Pulmonary artery endothelial cell (primary cell): ENCODE measurements at places on chromosomes 3 and 15.

- no peak for DNase-seq
These were observed 466.7 kb downstream of the C3orf38 start for GRCh38 chr3:88616413-88616812.

- no peak for DNase-seq
These were observed 77.2 kb downstream of the LDHAL6B start for GRCh38 chr15:59283717-59284391.

DNA sequence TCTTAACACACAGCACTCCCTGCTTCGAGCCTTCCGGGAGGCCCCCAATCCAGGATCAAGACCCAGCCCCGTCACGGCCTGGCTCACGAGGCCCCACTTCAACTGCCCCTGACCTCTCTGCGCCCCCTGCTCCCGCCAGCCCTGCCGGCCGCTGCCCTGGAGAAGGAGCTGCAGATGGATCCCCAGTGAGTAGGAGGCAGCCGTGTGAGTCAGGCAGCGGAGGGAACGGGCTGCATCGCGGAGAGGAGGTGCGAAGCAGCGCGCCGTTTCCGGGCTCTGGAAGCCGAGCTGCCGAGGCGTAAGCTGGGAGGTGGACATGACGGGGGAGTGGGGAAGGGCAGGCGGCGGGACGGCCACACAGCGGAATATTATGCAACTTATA, 133.4 kb downstream of the TPRA1 start:
- DNase-seq = peak; percentile 29

GRCh38 chr3:124091716-124092115, 99.8 kb upstream of the ROPN1 start:
- no peak for DNase-seq

GRCh38 chr3:98991393-98991792, 89.9 kb upstream of the DCBLD2 start:
- no peak for DNase-seq

DNA sequence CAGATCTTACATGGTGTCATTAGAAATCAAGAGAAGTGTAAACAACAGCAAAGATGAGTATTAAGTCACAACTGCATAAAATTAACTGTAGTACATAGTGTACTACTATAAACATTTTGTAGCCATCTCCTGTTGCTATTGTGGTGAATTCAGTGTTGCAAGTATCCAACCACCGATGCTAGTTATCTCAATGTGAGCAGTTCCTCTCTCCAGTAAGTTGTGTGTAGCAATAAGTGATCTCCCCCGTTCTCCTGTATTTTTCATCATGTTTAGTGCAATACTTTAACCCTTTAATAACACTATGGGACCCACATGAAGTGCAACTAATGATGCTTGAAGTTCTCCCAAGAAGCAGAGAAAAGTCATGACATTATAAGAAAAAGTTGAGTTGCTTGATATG, 264.7 kb upstream of the KCNH8 start:
- no peak for DNase-seq

- no peak for DNase-seq
These were observed 441.4 kb downstream of the DIPK2A start for GRCh38 chr3:144413068-144413467.

- peak; percentile 41 for DNase-seq
These were observed 53.2 kb upstream of the SRGAP3 start for GRCh38 chr3:9302425-9303181.

DNA sequence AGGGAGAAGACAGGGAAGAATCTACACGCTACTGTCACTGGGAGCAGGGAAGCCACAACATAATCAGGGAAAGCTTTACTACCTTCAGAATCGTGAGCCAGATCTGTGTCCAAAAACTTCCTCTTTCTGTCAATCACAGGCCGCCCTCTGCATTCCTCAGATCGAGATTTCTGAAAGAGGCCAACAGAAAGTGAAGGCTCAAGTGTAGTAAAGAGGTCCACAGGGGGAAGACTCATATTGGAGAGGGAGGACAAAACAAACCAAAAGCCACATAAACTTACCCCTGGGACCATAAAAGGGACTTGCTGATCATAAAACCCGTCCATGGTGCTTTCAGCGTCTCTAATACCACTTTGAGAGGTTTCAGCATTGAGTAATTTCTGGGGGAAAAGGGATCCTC, 3.3 kb downstream of the ETV5 start:
- DNase-seq = no peak

DNA sequence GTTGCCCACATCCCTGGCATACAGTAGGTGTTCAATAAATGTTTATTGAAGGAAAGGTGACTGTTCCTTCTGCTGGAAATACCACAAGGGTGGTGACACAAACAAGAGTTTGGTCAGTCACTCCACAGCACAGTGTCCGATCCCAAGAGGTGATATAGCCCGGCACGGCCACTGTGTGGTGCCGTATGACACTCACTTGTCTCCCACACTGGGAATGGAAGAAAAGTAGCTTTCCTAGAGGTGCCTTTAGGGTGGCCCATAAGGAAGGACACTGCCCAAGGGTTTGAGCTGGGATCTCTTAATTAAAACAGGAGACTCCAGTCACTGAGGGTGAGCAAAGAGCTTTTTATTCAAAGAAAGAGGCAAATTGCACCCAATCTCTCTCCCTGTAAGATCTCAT, 40.5 kb downstream of the TGM4 start:
- no peak for DNase-seq

- DNase-seq = no peak
These were observed 203.5 kb upstream of the LINGO1 start for GRCh38 chr15:77836121-77836692.

DNA sequence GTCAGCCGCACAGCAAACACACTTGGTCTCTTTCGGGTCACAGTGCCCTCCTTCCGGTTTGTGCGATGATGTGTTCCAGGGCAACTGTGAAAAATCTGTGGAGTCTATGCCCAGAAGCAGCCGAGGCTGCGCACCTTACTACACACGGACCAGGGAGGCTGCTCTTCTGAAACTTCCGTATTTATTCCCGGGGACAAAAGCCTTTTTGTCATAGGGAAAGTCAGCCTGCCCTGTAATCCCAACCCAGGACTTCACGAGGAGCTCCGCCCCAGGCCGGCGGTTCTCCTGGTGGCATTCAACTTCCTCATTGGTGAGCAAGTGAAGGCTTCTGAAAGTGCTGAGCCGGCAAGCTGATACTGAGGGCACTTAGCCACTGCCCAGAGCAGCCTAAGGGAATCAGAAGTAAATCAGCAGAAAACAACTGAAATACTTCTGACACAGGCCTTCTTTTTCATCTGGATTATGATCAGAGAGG, 126.5 kb downstream of the FMN1 start:
- DNase-seq = no peak

DNA sequence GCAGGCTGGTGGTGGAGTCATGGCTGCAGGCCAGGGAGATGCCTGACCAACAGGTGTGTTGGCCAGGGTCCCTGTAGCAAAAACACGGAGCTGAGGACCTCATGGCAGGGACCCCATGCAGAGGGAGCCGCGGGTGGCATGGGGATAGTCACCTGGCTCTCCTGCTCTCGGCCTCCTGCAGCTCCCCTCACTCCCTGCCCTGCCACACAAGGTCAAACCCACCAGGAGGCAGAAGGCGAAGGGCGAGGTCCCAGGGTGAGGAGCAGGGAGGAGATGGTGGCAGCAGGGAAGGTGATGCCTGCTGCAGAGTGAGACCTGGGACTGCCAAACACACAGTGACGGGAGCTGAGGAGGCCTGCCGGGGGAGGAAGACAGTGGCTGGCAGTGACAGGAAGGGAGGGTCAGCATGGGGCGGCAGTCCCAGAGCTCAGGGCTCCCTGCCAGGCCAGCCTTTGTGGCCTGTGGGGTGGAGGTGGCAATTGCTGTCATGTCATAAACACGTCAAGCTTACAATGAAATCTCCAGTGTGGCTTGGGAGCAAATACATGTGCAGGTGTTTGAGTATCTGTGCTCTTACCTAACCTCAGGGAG, 144.3 kb downstream of the TJP1 start:
- no peak for DNase-seq

DNA sequence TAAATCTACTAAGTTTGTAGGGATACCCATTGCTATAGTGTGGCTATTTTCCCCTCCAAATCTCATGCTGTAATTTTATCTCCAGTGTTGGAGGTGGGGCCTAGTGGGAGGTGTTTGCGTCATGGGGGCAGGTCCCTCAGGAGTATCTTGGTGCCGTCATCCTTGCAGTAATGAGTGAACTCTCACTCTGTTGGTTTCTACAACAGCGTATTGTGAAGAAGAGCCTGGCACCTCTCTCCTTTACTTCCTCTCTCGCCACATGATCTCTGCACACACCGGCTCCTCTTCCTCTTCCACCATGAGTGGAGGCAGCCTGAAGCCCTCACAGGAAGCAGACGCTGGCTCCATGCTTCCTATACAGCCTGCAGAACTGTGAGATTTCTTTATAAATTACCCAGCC, 34.0 kb upstream of the TRPM1 start:
- DNase-seq = no peak

DNA sequence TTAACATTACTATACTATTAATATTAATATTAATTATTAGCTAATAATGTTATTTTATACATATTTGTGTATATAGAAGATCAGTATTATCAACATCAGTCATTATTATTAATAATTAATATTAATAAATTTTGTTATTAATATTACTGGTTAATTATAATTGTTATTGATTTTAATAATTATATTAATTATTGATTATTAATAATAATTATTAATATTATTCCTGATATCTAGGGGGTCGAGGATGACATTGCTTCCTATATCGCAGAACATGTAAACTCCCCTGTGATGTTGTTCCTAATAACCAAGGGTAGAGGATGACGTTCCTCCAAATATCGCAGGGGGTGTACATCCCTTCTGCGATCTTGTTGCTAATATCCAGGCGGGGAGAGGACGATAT, 17.3 kb upstream of the BMF start:
- DNase-seq = no peak

- no peak for DNase-seq
These were observed 7.1 kb downstream of the ITGA11 start for GRCh38 chr15:68424754-68425390.

- no peak for DNase-seq
These were observed 30.3 kb downstream of the SYNM start for GRCh38 chr15:99135194-99135593.

DNA sequence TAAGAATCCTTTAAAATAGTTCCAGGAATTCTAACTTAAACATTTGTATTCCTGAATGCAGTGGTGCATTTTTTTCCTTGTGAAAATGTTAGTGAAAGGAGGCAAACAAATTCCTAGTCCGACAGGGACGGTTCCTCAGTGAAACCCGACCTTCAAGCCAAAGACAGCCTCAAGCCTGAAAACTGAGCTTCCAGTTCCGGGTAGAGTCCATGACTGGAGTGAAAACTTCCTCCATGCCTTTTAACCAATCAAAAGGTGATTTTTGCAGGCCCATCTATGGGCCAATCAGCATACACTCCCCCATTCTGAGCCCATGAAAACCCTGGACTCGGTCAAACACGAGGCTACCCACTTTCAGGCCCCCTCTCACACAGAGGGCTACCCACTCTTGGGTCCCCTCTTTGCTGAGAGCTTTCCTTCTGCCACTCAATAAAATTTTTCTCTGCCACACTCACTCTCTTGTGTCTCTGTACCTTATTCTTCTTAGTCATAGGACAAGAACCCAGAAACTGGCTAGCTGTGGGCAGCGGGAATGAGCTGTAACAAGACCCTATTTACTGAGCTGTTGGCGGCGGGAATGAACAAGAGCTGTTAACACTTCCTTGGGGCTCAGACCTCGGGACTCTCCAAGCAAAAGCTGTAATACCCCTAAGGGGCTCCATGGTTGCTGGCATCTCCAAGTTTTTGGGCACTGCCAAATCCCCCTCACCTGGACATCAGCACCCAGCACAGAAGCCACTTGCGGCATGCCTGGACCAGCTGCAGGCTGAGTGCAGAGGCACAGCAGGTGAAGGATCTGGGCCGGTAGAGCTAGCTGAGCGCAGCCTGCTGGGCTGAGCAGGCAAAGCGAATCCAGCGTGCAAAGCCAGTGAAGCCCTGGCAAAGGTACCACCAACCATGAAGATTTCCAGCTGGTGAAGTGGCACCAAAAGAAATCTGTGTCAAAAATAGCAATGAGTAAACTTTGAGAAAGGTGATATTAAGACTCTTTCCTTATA, 598.8 kb downstream of the MCTP2 start:
- DNase-seq = no peak

- DNase-seq = no peak
These were observed 11.3 kb downstream of the PRKCI start for GRCh38 chr3:170233530-170233929.

GRCh38 chr3:127078626-127079025, 95.7 kb downstream of the PLXNA1 start:
- no peak for DNase-seq

DNA sequence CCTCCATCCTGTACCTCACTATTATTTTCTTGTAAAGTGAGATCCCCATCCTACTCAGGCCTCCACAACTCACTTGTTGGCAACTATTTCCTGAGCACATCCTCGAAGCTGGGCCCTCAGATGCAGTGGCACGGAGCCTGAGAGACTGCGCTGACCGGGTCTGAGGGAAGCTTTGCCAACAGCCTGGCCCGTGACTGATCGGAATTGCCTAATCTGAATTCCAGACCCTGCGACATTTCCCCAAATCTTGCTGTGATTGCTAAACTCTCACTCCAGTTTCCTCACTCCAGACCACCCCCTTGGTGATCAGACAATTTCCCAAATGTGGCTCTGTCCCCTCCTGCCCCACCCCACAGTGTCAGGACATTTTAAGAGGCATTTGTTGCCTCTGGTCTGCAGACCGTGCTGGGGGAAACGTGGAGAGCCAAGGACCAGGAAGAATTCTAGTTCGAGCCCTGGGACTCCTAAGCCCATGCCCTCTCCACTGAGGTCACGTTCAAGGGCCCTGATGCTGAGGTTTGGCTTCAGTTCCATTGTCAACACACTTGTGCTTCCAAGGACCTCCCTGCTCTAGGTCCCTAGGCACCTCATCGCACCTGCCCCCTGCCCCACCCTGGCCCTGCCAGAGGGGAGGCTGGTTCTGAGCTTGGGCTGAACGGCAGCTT, 22.8 kb downstream of the KLHL25 start:
- DNase-seq = peak; percentile 7

GRCh38 chr15:73370151-73370550, 1.4 kb upstream of the HCN4 start:
- DNase-seq = no peak

GRCh38 chr3:78287085-78287484, 1247.2 kb downstream of the ROBO2 start:
- no peak for DNase-seq

GRCh38 chr3:105398437-105398836, 31.7 kb downstream of the ALCAM start:
- DNase-seq = no peak

DNA sequence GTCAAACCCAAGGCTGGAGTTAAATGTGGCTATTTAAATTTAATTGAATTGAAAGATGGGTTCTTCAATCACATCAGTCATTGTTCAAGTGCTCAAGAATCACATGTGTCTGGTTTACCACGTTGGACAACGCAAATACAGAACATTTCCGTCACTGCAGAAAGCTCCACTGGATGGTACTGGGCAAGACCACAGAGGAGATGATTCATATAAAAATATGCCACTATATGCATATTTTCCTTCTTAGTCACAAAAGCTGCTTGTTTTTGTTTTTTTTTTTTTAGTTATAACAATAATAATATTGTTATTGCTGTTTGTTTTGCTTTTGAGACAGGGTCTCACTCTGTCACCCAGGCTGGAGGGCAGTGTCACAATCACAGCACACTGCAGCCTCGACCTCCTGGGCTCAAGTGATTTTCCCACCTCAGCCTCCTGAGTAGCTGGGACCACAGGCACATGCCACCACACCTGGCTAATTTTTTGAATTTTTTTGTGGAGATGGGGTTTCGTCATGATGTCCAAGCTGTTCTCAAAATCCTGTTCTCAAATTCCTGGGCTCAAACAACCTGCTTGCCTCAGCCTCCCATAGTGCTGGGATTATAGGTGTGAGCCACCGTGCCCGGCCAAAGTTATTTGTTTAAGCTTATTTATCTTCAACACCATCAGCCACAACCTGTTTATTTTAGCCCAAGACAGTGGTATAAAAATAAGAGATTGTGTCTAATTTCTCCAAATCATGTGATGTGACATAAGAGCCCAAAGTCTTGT, 19.4 kb downstream of the RTP3 start:
- DNase-seq = peak; percentile 55
